ENCODE measurements at places on chromosomes 12 and 14.

- DNase-seq, result no peak
Observed at GRCh38 chr12:34340534-34341361, 318.5 kb downstream of the ALG10 start.

DNA sequence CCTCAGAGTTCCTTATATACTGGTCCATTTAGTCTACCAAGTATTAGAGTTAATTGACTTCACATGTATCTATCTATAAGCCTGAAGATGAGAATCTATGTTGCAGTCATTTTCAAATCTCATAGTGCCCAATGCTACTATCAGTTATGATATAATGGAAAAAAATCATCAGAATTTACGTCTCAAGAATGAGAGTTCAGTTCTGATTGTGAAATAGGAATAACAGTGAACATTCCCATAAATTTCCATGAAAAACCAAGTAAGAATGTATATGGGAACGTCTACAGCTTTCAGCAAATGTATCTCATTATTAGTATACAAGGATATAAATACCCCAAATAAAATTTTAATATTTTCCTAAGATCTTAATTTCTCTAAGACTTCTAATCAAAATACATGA lies 77.2 kb downstream of the PPP1R12A start:
- DNase-seq, result no peak

GRCh38 chr12:131537267-131537958 lies 173.5 kb upstream of the SFSWAP start:
- DNase-seq, result no peak

DNA sequence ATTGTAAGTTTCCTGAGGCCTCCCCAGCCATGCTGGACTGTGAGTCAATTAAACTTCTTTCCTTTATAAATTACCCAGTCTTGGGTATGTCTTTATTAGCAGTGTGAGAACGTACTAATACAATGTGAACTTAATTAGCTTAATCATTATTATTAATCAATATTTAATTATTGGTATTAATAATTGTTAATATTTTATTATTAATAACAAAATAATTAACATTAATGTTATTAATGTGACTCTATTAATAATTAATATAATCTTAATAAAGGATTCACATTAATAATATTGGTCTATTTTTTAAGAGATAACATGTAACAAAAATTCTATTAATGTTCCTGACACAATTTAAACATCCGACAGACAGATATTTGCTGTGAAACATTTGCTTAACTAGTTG lies 164.9 kb upstream of the ATF7IP start:
- no peak for DNase-seq

DNA sequence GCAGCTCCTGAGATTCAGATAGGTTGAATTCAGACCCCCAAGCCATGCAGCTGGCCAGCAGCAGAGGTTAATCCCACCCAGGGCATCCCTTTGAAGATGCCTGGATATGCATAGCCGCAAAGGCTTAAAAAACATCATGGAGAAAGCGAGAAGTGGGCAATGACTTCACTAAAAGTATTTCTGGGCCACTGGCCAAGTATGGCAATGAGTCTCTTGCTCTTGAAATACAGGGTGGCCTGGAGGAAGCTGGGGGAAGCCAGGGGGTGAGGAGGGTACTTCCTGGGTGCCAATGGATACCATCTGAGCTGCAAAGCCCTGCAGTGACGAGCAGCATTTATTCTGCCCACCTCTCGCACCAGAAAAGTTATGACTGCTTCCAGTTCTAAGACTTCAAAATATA lies 539.3 kb upstream of the TBX3 start:
- no peak for DNase-seq

- no peak for DNase-seq
Observed at GRCh38 chr12:104576980-104577580, 120.3 kb downstream of the CHST11 start.

DNA sequence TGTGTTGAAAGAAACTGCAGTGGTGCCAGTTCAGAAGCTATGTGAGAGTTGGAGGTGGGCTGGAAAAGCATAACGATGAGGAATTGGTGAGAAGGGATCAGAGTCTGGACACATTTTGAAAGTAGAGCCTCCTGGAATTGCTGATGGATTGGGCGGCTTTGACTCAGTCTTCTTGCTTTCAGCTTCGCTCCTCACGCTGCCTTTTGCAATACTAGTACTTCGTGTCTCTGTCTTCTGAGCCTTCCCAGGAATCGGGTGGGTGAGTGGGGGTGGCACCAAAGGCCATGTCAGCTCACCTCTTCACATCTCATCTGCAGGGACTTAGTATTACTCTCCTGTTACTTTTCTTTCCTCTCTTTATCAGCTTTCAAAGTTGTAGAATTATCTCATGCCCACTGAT lies 101.6 kb upstream of the RFX4 start:
- DNase-seq, result no peak

GRCh38 chr12:114697741-114698565 lies 14.0 kb upstream of the TBX3 start:
- DNase-seq, result peak; percentile 70

DNA sequence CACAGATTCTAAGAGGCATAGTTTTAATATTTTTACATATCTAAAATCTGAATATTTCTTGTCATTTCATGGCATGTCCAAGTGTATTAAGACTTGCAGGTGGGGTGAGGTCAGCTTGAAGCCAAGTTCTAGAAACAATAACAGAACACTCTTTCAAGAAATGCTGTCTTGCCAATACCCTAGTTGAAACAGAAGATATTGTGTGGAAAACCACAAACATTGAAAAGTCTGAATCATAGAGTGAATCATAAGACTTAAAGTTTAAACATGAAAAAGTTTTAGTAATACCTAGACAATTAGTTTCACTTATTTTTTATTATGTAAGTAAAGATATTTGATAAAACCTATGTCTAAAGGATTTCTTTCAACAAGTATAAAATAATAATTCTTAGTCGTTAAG lies 191.5 kb upstream of the CAND1 start:
- no peak for DNase-seq

DNA sequence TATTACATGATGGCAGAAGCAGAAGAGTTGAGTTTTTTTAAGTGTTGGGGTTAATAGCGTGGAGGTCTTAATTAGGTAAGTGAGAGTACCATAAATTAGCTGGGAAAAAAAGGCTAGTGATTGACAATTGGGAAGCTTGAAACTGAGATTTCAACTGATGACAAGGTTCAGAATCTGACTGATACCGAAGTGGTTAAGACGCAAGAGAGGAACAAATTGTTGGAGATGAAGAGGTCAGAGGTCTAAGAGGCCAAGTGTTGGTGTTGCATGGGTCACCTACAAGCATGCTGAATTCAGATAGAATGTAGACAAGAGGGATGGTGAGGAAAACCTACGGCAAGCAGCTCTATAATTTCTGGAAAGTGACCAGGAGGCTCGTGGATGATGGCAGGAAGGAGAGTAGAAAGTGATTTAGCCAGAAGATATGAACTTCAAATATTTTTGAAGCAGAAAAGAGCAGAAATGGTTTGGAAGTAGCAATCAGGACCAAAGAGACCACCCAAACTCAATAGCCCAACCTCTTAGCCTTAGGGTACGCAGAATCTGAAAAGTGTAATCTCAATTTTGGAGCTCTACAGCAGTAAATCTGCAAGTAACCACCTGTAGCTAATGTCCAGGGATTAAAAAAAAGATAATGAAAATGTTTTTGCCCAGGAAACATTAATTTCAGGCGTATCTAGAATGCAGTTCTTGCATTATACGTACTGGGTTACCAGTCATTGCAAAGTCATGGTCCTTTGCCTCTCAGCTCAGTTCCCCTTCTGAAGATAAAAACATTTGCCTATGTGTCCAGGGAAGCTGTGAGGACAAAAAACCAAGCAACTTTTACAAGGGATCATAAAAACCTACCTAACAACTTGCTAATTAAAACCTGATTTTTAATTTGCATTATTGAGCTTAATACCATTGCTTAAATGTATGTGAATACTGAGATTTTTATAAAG lies 1.7 kb upstream of the TMPO start:
- no peak for DNase-seq

DNA sequence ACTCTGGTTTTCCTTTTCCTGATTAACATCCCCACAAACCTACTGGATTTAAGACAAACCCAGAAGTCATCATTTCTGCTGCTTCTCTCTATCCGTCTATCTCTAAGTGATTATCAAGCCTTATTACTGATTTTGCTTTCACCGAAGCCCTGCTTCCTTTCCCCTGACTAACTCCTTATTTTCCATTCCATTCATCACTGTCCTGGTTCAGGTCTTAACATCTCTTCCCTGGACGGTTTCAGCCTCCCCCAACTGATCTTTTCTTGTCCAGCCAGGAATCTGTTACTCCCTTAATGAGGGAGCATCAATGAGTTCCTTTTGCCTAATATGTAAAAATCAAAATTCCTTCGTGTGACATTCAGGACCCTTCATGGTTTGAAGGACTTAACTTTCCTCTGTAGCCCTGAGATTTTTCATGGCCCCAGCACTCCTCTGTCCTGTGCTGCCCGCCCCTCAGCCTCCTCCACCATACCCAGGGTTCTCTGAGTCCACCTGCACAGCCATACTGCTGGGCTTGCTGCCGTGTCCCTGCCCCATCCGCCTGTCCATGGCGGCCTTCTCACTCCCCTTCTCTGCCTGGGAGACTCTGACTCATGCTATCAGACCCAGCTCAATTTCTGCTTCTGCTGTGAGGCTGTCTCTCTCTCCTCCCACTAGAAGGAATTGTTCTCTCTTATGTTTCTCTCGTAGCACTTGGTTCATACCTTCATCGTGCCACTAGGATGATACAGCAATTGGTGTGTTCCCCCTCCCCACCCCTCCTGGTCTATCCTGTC lies 167.8 kb upstream of the HIF1A start:
- no peak for DNase-seq

- DNase-seq, result no peak
Observed at GRCh38 chr12:54159589-54159988, 29.2 kb downstream of the SMUG1 start.

- DNase-seq, result no peak
Observed at GRCh38 chr12:95857799-95858198, 953 bp upstream of the SNRPF start.

GRCh38 chr14:49733836-49734235 lies 34.1 kb upstream of the KLHDC2 start:
- DNase-seq, result no peak

- no peak for DNase-seq
Observed at GRCh38 chr12:46212108-46212982, 56.5 kb downstream of the SLC38A1 start.

GRCh38 chr14:92783813-92784431 lies 10.2 kb upstream of the GOLGA5 start:
- DNase-seq, result no peak

DNA sequence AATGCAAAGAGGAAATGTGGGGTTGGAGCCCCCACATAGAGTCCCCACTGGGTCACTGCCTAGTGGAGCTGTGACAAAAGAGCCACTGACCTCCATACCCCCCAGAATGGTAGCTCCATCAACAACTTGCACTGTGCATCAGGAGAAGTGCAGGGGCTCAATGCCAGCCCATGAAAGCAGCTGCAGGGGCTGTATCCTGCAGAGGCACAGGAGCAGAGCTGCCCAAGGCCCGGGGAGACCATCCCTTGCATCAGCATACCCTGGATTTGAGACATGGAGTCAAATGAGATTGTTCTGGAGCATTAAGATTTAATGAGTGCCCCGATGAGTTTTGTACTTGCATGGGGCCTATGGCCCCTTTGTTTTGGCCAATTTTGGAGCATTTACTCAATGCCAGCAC lies 1023.6 kb downstream of the VRK1 start:
- no peak for DNase-seq

DNA sequence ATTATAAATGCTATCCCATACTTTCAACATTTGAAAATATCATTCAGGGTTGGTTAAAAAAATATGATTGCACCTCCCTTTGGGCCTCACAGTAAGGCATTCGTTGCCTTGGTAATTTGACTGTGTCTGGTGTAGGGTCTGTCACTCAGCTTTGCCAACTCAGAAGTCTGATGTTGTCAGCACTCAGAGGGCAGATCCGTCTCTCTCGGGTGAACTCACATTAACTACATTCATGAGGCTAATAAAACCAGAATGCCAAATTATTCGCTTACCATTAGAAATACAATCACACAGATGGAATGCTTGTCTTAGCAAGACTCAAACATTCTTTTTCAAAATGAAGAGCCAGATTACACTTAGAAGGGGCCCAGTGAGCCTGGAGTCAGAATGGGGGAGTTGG lies 53.0 kb downstream of the NPAS3 start:
- DNase-seq, result no peak

DNA sequence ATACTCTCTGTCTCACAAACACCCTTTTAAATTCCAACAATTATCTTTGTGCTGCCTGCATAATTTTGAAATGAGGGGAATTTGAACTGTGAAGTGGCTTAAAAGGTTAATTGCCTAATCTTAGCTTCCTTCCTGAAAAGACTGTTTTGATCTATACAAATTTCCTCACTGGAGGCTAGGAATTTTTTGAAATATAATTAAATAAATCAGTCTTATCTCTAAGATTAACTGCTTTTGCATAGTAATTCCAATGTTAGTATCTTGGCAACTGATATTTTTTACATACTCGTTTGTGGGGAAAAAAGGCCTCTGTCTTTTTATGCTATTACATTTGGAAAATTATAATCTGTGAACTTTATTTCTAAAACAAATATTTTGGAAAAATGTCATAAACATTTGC lies 498.5 kb downstream of the TMTC2 start:
- DNase-seq, result no peak

DNA sequence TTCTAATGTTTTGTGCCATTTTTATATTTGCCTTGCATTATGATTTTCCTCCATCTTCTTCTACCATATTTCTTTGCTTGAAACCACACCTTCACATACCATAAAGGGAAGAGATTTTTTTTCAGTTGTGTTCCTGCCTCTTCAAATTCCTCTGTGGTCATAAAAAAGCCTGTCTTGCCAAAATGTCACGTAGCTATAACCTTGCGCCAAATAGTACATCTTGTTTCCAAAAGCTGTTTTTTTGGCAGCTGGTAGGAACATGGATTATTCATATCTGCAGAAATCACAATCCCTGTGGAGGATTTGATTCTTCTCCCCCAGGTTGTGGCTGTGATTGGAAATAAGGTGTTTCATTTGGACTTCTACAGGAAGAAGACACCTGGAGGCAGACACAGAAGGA lies 133.6 kb upstream of the SLC35F4 start:
- no peak for DNase-seq

DNA sequence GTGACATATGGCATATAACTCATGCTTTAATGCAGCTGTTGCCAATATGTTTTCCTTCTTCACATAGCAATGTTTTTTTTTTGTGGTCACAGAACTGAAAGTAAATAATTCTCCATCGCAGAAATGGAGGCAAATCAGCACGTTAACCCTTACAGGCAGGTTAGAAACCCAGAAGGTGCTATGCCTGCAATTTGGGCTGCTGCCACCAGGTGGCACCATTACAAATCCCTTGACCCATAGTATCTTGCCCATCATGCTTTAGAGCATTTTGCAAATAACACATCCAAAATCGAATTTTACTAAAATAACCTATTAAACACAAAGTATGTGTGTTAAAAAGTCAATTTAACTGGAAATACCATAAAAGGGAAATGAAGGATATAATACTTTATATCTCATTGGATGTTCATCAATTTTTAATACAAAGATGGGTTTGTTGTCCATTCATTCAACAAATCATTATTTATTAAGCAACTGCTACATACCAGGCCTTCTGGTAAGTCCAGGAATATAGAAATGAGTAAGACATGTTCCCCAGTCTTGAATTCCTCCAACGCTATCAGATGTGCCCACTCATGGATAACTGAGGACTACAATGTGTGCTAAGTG lies 340.1 kb downstream of the GLT1D1 start:
- no peak for DNase-seq

Data from right forelimb (tissue), 1 donor.